ENCODE measurements at places on chromosomes 16 and 17.

- no peak for DNase-seq
These were observed 49.2 kb downstream of the SREBF1 start for GRCh38 chr17:17787568-17787967.

GRCh38 chr16:58365623-58366022, 26.6 kb upstream of the GINS3 start:
- DNase-seq, result no peak

DNA sequence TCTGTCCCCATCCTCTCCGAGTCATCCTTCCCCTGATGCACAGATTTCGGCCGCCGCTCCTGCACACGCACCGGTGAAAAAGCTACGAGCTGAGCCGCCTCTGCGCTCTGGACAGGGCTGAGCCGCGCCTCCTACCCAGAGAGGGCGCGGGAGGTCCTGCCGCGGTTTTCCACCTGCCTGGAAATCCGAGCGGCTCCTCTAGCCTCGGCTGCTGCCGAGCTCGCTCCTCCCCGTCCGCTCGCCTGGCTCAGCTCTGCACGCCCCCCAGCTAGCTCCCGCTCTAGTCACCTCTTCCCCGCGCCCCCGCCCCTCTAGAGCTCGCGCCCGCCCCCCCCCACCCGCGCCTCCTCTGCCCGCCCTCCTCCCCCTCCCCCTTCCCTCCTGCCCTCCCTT, 198 bp upstream of the SHISA9 start:
- no peak for DNase-seq

DNA sequence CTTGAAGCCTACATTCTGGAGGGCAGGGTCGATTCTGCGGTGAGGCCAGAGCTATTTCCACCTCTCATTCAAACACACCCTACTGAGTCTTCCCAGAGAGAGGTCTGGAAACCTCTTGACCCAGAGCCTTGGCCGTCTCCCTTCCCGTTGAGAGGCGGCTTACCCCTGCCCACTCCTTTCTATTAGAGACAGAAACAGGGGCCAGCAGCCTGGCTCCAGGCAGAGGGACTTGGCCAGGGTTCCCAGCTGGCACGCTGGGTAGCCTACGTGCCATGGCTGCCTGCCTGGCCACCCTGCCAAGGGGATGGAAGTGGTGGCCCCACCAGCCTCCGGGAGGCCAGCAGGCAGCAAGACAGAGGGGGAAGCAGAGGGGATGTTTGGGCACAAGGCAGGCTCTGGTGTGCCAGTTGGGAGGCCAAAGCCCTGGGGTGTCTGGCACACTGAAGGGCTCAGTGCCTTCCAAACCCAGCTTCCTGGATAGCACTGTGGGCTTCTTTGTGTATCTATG, 6.0 kb downstream of the STAC2 start:
- DNase-seq, result peak; percentile 78

DNA sequence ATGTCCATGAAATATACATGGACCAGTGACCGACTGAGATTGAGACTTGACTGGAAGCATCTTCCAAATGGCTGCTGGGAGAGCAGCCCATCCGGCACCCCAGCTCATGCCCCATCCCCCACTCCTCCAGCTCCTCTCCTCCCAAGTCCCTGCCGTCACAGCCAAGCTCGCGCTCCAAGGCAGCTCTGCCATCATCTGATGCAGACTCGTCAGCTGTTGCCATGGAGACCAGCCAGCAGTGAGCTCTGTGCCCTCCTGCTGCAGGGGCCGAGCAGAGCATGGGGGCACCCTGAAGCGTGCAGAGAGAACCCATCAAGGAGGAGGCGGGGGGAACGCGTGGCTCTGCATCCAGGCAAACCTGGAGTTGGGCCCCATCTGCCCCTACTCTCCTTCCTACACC, 74.5 kb upstream of the TNRC6C start:
- peak; percentile 79 for DNase-seq

- no peak for DNase-seq
These were observed 22.6 kb downstream of the TBX2 start for GRCh38 chr17:61422116-61422799.

All from cerebellar nuclear complex (tissue), 1 donor.